Right cardiac atrium (tissue), 5 donors: ENCODE measurements at places on chromosomes 3 and 15.
A peak's percentile ranks its signal among the peaks of the same experiment; 100 is the strongest.

GRCh38 chr15:80070840-80071239 is 11.4 kb downstream of the ZFAND6 start:
- DNase-seq: no peak

DNA sequence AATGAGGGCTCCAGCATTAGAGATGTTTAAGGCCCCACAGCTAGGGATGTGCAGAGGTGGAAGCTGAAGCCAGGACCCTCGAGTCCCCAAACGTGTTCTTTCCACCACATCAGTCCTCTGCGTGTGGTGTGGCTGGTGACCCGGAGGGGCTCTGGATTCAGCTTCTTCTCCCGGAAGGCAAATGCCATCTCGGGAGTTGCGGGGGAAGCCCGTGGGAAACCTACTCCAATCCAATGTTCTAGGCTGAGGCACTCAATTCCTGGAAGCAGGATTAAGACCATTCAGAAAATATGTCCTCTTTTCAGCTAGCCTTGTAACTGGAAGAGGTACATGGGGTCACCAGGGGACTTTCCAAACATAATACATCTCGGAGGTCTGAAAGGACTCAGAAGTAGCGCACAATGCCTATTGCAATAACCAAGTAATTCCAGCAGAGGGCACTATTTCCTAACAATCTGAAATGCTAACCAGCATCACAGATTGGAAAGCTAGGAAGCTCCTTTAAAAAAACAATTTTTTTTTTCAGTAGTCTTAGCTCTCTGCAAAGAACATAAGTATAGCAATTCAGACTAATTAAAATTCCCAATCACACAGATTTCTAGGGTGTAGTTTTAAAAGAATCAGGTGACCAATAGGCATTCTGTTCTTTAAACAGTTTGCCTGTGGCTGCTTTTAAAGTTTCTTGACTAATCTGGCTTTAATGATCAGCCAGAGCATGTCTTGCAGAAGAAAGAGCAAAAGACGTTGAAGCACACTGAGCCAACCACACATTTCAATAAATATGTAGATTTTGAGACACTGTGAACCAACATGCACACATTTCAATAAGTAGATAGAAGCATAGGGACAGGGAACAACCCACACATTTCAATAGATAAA is 36.1 kb downstream of the BNC1 start:
- DNase-seq: no peak

DNA sequence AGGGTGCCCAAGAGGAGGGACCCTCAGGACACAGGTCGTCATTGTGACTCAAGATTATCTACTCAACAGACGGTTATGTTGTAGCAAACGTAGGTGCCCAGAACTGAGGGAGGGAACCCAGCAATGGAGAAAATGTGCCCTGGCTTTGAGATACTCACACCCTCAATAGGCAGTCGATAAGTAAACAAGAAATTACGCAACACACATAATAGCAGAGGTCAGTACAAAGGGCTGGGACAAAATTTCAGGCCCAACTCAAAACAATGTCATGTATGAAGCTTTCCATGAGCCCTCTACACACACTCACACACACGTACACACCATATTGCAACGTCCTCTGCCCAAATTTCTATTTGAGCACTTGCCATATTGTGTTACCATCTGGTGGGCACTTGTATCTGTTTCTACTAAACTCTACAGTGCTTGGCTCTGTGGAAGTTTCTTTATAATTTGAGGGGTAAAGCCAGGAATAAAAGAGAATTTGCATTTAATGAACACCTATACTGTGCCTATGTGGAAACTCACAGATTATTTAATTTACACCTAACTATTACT is 114.6 kb upstream of the TRIM42 start:
- no peak for DNase-seq

DNA sequence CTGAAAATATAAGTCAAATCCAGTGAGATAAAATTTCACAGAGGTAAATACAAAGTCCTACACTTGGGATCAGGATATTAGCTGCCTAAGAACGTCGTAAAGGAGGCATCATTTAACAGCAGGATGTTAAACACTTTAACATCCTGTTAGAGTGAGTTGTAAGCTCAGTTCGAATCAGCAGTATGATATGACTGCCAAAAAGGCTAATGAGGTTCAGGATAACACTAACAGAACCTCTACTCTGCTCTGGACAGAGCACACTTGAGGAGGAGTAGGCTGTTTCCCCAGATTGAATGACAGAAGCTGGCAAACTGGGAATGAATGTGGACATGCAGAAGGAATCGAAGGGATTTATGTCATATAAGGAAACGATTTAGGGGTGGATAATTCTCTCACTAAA is 227.1 kb upstream of the CD96 start:
- DNase-seq: no peak

DNA sequence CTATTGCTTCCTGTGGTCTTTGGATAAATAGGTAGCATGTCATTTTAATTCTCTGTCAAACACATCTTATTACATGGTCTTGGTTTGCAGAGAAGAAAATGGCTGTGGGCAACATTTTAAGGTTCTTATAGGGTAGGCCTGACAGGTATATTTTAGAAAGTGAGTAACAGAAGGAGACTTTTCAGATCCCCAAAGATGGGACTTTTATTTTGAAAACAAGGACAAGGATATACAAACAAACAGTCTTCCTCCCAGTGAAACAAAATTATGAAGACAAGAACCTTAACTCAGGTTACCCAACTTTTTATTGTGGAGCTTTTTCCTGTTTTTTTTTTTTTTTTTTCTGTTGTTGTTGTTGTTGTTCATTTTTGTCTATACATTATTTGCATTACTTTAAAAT is 916.2 kb downstream of the NTRK3 start:
- no peak for DNase-seq

- DNase-seq: no peak
These were observed 56.1 kb downstream of the CALML4 start for GRCh38 chr15:68149059-68149458.

DNA sequence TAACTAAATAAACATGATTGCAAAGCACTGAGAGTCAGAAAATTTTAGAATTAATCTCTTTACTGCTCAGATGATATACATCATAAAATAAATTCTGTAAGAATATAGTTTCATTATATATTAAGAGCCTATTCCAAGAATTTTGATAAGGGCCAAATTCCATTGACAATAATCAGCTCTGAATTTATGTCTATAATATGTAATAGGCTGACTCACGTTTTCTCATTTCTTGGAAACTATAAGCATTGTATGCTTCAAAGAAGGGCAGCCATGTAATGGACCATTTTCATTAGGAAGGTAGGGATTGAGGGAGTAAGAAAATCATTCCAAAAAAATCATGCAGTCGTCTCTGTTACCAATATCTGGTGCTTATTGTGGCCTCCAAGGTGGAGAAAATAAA is 315.9 kb downstream of the ZIC4 start:
- no peak for DNase-seq

DNA sequence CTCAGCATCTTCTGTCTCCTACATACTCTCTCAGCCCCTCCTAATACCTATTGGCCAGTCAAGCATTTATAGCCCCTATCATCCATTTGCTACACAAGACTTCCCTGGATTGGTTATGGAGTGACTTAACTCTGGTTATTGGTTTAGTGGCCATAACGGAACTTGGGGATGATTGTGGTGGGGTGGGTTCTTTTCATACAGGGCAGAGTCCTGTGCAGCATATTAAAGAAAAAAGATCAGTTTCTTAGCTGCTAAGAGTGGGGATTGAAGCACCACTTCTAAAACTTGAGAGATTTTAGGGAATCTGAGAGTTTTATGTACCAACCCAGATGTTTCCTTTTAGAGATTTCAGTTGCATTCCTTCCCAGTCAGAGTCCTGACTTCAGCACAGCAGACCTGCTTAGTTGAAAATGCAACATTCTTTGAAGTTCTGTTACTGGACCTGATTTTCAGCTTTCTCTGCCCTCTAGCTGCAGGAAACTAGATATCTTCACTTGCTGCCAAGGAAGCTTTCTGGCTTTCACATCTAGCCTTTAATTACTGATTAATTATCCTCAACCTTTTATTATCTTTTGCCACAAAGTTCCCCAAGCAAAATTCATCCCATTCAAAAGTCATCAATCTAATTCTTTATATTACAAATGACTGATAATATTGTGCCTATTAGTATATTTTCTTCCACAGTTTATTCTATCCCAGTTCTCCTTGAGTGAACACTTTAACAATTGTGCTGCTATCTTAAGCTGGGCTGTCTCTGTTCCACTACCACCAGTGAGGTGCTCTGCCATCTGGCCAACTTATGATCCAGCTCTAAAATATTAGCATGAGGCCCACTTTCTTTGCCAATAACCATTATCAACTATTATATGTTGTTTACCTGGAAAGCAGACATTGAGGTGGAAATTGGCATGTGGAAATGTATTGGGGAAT is 906.0 kb upstream of the ALCAM start:
- DNase-seq: no peak

GRCh38 chr3:37072892-37073291 is 79.6 kb downstream of the MLH1 start:
- DNase-seq: no peak

DNA sequence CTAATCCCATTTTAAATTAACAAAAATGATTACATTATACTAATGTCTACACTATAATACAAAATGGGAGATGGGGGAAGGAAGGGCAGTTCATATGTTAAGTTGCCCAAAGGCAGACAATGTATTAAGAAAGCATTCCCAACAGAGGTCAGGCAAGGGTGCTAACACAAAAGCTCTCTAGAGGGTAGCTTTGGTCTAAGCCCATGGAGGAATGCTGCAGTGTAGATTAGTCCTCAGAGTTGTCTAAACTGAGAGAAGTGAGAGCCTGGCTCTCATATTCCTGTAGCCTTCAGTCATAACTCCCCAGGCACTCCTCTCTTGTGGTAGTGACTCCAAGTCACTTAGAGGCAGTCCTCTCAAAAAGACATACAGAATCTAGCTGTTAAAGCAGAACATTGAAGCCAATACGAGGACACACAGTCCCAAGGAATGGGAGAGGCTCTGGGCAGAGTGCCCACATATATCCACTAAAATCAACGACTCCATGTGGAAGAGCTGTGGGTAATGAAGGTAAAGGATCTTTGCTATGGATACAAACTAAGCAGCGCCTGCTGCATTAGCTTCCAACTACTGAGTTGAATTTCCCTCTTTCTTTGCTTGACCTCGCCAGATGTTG is 14.5 kb downstream of the NEK10 start:
- DNase-seq: no peak

DNA sequence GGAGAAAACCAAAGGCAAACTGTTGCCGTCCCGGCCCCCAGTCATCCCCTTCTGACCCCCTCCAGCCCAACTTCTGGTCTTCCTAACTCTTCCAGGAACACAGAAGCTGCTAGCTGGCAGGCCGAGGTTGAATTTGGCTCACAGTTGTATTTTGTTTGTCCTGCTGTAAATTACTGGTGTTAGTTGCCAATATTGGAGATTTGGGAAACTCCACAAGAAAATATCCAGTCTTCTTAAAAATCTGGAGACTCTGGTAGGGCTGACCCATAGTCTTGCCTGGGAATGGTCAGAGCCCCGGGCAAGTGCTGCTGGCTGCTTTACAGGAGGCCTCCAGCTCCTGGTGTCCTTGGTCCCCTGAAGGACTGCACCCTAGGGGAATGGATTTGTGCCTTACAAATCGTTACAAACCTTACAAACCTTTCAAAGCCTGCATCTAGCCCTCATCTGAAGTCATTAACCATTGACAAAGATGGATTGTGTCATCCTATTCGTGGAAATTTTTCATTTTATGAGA is 112.0 kb upstream of the MCTP2 start:
- DNase-seq: peak; percentile 86

GRCh38 chr3:192417559-192418055 is 309.7 kb downstream of the FGF12 start:
- DNase-seq: no peak

- DNase-seq: no peak
These were observed 39.5 kb upstream of the FMN1 start for GRCh38 chr15:33234020-33234461.
